ENCODE measurements at places on chromosomes 11 and 22.

DNA sequence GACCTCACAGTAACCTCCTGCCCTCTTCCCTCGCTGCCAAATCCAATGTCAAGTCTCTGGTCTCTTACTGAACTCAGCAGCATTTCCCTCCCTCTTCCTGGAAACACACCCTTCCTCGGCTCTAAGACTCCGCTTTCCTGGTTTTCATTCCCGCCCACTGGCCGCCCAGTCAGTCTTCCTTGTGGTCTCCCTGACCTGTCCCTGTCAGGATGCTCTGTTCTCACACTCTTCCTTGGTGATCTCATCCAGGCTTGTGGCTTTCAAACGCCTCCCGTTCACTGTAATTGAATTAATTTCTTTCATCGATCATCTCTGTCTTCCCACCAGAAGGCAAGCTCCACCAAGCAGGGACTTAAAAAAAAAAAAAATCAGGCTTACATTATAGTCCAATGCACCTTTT is 33.5 kb downstream of the MYO18B start:
- no peak for DNase-seq

- no peak for DNase-seq
Observed at GRCh38 chr22:44659140-44659539, 42.9 kb upstream of the PRR5 start.

DNA sequence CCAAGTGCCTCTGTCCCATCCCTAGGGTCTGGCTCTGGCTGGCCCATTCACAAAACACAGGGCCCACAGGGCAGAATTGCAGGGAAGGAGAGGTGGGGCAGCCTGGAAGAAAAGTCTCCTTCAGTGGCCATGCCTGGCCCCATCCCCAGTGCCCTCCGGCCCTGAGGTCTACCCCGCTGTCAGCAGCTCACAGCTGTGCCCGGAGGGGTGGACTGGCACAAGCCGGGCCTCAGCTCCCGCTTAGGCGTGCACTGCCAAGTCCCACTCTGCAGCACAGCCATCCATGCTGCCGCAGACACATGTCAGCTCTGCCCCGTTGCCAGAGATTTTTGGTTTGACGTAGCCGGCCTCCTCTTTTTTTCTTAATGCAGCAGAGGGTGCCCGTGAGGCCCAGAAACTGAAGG is 3.9 kb upstream of the SCN2B start:
- DNase-seq = no peak

DNA sequence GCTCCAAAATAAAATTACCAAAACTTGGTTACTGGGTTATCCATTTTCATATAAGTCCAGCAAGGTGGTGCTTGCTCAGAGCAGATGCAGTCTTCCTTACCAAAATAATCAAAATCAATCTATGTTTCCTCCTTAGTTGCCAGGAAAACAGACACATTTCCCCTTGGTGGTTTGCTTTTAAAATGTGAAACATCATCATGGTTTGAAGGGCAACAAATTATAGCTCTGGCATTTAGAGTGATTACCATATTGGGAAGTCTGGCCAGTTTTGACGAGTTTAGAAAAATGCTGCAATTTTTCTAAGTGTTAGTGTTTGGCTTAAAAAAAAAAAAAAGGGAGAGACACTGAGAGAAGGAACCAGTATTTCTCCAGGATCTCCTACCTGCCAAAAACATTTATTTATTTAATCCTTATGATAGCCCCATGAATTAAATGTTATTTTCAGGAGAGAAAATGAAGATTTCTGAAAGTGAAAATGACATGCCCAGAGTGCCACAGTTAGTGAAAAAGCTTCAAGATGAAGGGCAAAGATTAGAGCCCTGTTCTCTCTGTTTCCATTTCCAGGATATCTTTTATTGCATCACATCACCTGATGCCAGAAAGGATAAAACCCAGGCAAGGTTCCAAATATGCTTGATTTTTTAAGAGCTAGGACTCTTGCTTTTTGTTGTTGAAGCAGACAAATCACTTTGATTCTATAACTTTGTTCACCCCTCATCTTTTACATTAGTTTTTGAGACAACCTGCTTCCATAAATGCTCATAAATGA is 29.6 kb upstream of the TBCEL start:
- DNase-seq = no peak

- peak; percentile 40 for DNase-seq
Observed at GRCh38 chr11:112784323-112785073, 176.7 kb upstream of the NCAM1 start.

DNA sequence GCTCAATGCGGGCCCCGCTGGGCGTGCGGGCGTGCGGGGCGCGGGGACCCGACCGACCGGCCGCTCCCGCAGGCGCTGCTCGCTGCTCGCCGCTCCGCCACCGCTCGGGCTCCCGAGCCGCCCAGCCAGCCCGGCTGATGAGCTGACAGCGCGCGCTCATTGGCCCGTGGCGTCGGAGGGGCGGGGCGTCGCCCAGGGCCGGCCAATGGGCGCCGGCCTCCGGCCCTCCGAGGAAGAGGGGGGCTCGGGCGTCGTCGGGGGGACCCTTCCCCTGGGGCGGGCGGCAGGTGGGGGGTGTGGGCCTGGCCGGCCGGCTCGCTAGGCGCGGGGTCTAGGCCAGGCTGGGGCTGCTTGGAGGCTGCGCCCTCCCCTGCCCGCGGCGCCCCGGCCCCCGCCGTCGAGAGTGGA is at the start of gene SCUBE1:
Gene SCUBE1, minus strand, starts transcription at position 111 of the 408 bp plus-strand sequence. CDS start 111 bp downstream, outside the sequence.
- DNase-seq = no peak

DNA sequence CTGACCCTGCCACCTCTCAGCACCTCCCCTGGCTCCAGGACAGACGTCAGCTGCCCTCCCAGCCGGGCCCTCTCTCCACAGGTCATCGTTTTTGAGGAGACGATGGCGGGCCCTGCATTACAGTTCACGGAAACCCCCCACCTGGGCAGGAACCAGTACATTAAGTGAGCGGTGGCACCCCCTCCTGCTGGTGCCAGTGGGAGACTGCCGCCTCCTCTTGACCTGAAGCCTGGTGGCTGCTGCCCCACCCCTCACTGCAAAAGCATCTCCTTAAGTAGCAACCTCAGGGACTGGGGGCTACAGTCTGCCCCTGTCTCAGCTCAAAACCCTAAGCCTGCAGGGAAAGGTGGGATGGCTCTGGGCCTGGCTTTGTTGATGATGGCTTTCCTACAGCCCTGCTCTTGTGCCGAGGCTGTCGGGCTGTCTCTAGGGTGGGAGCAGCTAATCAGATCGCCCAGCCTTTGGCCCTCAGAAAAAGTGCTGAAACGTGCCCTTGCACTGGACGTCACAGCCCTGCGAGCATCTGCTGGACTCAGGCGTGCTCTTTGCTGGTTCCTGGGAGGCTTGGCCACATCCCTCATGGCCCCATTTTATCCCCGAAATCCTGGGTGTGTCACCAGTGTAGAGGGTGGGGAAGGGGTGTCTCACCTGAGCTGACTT is 37.0 kb downstream of the B3GAT1 start:
- no peak for DNase-seq

DNA sequence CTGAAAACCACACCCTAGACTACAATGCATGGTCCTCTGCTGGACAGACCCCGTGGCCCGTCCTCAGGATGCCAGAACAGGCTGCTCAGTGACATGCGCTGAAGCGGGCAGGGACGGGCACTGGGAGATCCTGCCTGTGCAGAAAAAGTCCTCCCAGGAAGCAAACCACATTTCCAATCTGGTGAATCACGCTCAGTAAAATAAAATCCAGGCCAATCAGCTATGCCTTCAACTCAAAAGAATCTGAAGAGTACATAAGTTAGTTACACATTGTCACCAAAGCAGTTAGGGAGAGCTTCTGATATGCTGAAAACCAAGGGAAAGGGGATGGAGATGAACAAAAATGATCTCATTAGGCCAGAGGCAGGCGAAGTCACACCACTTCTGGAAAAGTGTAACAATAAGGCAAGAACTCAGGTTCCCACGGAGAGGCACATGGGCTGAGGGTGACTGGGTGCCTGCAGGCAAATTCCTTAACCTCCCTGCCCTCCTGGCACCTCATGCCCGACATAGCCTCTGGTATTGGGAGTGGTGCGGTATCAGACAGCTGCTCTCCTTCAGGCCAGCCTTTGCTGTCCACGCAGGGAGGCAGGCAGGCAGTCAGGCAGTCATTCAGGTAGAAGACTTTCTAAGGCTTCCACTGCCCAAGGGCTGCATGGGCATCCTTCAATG is 66.4 kb downstream of the APOL5 start:
- DNase-seq = no peak

GRCh38 chr11:64794526-64794925 is 8.5 kb downstream of the MAP4K2 start:
- DNase-seq = no peak

DNA sequence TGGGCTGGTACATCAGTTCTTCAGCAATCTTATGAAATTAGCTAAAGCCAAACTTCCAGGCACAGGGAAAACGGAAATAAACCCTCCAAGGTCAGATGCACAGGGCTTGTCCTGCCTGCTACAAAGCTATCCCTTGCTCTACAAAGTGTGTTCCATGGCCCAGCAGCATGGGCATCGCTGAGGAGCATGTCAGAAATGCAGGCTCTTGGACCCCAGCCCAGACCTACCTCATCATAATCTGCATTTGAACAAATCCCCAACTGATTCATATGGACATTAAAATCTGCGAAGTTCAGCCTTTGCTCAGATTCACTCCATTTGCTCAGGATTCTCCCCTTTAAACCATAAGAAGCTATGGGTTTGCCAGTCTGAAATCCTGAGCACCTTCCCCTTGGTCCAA is 129.7 kb upstream of the CSNK2A3 start:
- DNase-seq = no peak

- DNase-seq = no peak
Observed at GRCh38 chr11:31375879-31376278, 6.2 kb downstream of the DNAJC24 start.

- no peak for DNase-seq
Observed at GRCh38 chr11:79184285-79184684, 256.5 kb downstream of the TENM4 start.

DNA sequence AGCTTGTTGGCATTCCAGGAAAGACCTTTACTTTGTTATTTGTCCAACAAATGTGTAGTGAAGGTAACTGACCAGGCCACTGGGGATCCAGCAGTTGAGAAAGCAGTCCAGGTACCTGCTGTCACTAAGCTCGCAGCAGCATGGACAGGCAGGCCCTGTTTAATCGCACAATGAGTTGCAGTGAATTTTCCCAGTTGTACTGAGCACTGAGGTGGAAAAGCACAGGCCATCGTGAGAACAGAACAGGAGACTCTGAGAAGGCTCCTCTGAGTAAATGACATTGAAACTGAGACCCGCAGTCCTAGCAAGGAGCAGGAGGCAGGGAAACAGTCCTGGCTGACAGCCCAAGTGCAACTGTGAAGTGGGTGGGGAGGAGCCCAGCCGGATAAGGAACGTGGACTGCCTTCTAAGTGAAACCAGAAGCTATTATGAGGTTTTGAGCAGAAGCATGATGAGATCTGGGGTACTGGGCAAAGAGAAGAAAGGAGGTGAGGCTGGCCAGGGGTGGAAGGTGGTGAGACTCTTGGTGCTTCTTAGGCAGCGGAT is 39.8 kb upstream of the CDON start:
- DNase-seq = no peak

DNA sequence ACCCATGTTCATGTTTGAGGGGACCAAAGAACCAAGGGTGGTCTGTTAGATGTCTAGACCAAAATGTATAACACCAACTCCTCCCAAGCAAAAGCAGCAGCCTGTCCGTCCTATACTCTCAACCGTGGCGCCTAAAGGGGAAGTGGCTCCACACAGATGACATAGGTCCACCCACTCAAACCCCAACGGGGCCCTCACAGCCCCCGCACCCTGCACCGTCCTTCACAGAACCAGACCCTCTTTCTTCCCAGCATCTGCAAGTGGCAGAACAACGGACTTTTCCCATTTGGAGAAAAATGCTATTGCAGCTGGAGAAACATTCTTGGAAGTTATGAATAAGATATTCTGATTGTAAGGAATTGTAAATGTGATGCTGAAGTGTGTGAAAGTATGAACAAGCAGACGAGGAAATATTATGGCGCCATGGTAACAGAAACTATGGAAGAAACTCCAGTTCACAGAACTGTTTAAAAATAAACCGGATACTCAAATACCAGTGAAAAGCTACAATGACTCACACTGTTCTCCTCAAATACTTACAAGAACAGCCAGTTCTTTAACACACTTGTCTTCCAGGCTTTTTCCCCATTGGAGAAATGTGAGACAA is 76.5 kb upstream of the ARFGAP3 start:
- DNase-seq = peak; percentile 86

- no peak for DNase-seq
Observed at GRCh38 chr11:6682591-6682935, 577 bp downstream of the MRPL17 start.

DNA sequence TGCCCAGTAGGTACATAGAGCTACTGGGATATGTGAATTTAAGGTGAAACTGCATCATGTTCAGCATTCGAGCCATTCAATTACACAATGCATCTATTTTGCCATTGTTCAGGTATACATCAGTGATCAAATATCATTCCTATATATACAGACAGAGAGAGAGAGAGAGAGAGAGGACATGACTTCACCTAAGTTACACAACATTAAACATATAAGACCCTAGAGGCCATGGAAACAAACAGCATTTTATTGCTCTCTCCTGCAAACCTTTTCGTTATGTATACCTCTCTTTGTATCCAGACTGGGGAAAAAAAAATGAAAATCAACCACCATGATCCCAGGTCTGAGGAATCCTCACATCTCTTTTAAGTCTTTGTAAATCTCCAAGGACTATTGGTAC is 1829.1 kb downstream of the LRRC4C start:
- no peak for DNase-seq

DNA sequence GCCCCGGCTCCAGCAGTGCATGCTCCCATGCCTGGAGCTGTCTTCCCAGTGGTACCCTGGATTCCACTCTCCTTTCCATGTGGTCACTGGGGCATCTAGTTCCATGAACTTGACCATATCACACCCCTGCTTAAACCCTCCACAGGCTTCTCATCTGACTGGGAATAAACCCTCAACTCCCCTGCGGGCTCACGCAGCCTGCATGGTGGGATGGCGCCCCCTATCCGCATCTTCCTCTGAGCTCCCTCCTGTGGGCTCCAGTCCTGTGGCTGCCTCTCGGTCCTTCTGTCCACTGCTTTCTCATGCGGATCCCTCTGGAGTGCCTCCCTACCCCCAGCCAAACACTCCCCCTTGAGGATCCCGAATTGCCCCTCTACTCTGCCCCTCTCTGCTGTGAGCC is 41.4 kb upstream of the TTLL12 start:
- no peak for DNase-seq

DNA sequence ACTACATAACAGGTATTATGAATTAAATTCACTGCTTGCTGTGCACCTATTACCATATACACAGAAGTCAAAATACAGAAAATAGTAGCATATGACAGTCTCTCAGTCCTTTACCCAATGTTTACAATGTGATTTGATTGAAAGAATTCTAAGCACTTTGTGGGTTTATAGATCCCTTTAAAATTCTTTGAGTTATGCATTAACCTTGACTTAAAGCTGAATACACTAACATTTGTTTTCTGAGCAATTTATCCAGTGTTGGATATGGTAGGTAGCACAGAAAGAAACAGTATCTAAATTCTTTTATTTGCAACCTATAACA is 230.8 kb upstream of the DDI1 start:
- DNase-seq = no peak
